Activated CD4-positive, alpha-beta T cell treated with anti-CD3 and anti-CD28 coated beads, Interleukin-2, amount 10 ng/mL, durations not matched to agents 24 days and 14 days (primary cell): ENCODE measurements at places on chromosomes 2 and 18. TPM values are rescaled to one million over a fixed set of nuclear protein-coding genes. Genes with fewer than 3 reads are reported as not detected.

GRCh38 chr2:184589261-184589660, 9.1 kb upstream of the ZNF804A start:
- DNase-seq: no peak

- DNase-seq: no peak
Measured at GRCh38 chr2:71560638-71561011, 107.3 kb downstream of the DYSF start.

- no peak for DNase-seq
Measured at GRCh38 chr2:211429256-211429920, 873.0 kb downstream of the CPS1 start.

DNA sequence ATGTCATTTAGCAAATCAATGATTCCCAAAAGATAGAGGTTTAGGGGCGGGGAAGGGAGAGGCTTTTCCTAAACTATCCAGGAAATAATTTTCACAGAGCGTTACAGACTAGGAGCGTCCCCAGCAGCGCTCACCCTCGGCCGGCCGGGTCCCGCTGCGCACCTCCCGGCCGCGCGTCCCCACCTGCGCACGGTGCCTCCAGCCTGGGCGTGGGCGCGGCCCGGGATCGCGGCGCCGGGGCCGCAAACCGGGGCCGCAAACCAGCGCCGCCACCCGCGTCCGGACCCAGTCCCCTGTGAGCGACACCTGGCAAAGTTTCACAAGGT, 684 bp upstream of the ZCCHC2 start:
- no peak for DNase-seq

DNA sequence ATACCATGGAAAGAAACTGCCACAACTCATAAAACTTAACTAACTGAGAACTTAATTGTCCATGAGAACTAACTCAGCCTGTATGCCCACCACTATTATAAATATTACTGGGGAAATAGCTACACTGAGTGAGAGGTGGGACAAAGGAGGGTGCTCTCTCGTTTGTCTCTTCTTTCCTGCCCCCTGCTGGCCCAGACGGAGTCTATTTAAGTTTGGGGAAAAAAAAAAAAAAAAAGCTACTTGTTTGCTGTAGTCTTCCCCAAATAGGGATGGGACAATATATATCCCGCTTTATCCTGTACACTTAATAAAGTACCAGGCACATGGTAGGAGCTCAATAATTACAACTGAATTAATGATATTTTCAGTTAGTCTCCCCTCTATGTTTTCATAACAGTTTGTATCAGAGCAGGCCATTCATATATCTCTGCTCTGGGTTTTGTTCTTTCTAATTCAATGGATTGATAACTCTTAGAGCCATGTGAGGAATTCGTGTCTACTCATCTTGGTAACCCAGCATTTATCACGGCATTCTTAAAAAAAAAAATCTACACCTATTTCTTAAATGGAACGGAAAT, 647.6 kb upstream of the PKDCC start:
- DNase-seq: no peak

The CTNNA2 gene
- total RNA-seq: not detected in 2 replicates

The CYB5A gene
- 34.8 and 40.7 TPM in 2 replicates for total RNA-seq

The ERICH2 gene
- total RNA-seq: not detected in 2 replicates

The MARS2 gene
- 23.1 and 23.2 TPM in 2 replicates for total RNA-seq

The GPAT2 gene
- 20.4 and 22.6 TPM in 2 replicates for total RNA-seq
